ENCODE measurements at places on chromosomes 2 and 18. TPM values are rescaled to one million over a fixed set of nuclear protein-coding genes. Genes with fewer than 3 reads are reported as not detected.

DNAH6 gene
- total RNA-seq, result 0.09 TPM

CYP26B1 gene
- total RNA-seq, result under 0.01 TPM

VIT gene
- under 0.01 TPM for total RNA-seq

ANKRD44 gene
- 6.9 TPM for total RNA-seq

PLGLB1 gene
- total RNA-seq, result 1.7 TPM

SMYD1 gene
- total RNA-seq, result not detected

RPL37A gene
- total RNA-seq, result 4,231 TPM

ZC3H6 gene
- 3.0 TPM for total RNA-seq

DYTN gene
- not detected for total RNA-seq

ZFAND2B gene
- 30.6 TPM for total RNA-seq

ST6GAL2 gene
- under 0.01 TPM for total RNA-seq

PNPT1 gene
- total RNA-seq, result 22.4 TPM
